Activated CD4-positive, alpha-beta memory T cell treated with anti-CD3 and anti-CD28 coated beads for 36 hours (primary cell): ENCODE measurements at places on chromosomes 1 and 21.

- DNase-seq, result no peak
These were observed 32.3 kb downstream of the CCDC185 start for GRCh38 chr1:223425550-223425949.

GRCh38 chr1:41432481-41433280 lies 51.8 kb downstream of the EDN2 start:
- peak; percentile 87 for DNase-seq

GRCh38 chr1:165169028-165169427 lies 187.5 kb downstream of the LMX1A start:
- DNase-seq, result no peak

DNA sequence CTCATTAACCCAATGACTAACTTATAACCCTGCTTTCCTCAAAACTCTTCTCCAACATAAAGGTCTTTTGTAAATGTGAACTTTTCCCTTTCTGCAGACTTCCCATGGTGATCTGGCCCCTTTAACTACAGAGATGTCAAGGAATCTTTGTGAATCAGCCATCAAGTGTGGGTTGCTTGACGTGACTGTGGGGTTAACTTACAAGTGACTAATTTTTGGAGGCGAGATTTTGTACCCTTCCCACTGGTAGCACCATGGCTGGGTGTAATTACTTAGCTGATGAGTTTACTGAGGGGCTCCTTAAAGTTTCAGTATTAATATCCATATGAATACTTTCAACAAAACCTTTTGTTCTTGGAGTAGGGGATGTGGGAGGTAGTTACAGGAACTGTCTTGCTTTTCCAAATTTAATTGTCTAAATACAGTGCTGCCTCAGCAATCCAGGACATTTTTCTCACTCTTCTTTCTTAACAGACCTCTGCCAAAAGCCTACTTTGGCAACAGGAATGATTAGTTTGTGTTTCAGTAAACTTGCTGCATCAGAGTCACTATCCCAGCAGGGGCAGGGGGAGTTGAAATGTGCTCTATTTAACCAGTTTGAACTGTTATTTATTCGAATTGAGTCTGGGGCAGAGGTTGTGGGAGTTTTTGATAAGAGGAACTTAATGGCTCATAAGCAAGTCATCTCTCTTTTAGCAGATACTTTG lies 217.3 kb upstream of the FGGY start:
- DNase-seq, result no peak

DNA sequence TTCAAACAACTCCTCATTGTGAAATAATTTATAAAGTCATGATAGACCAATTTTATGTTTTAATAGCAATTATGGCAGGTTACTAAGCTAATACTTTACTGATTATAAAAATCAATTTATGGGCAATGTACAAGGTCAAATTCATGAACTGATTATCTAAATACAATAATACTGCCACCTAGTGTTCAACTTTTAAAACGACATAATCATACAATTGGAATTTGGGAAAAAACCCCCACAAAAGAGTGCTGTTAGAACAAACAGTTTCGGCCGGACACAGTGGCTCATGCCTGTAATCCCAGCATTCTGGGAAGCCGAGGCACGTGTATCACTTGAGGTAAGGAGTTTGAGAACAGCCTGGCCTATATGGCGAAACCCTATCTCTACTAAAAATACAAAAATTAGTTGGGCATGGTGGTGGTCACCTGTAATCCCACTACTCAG lies 14.0 kb downstream of the GTF2B start:
- no peak for DNase-seq

DNA sequence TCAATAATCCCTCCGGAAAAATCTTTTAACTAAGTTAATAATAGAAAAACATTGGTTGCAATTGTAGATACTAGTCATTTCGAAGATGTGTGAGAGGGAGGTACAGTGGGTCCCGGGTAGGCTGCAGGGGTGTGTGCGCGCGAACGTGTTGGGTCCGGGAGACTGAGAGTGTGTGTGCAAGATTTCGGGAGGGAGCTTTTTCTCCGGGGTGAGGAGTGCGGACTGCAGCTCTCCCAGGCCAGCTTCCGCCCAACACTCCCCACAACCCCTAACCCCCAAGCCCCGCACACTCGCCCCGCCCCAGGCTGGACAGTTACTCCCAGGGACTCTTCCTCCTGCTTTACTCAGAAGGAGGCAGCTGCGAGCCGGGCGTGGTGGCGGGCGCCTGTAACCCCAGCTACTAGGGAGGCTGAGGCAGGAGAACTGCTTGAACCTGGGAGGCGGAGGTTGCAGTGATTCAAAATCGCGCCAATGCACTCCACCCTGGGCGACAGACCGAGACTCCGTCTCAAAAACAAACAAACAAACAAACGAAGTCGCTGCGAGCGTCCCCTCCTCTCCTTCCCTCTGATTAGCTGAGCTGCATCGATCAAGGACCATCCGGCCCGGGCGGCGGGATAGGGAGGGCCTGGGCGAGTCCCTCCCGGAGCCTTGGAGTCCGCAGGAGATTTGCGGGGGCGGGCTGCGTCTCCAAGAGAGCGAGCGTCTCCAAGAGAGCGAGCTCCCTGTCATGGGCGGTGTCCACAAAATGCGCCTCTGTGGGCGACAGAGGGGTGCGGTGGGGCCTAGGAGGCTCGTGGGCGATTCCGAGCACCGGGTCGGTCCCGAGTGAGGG lies 28.3 kb upstream of the PPM1J start:
- DNase-seq, result no peak

DNA sequence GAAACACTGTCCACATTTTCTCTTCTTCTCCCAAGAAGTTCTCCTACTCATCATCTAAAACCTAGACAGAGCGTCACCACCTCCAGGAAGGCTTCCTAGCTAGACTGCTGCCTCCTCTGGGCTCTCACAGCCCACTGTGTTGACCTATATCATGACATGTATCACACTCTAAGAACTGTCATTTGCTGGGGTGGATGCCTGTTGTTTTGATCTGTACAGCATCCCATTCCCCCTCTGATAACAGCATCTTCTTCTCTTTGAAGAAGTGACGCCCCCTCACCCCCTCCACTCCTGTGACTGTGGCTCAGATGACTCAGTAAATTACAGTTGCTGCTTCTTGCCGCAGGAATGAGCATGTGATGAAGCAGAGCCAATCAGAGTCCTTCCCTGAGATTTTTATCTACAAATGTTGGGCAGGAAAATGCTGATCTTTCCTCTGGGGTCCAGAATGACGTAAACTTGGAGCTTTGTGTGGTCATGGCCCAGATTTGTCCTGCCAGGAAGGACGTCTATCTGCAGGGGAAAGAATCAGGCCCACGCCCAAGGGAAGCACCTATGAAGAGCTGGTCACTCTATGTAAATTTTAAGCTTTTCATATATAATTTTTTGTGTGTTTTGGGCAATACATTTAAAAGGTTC lies 28.0 kb upstream of the FOXO6 start:
- peak; percentile 49 for DNase-seq

- no peak for DNase-seq
These were observed 19.0 kb upstream of the CASQ1 start for GRCh38 chr1:160171354-160171753.

GRCh38 chr1:153475282-153475681 lies 14.8 kb upstream of the S100A7 start:
- DNase-seq, result no peak

- DNase-seq, result no peak
These were observed 67.2 kb downstream of the ATP5PO start for GRCh38 chr21:33848249-33848953.

GRCh38 chr1:200627575-200628222 lies 7.1 kb upstream of the KIF14 start:
- no peak for DNase-seq

DNA sequence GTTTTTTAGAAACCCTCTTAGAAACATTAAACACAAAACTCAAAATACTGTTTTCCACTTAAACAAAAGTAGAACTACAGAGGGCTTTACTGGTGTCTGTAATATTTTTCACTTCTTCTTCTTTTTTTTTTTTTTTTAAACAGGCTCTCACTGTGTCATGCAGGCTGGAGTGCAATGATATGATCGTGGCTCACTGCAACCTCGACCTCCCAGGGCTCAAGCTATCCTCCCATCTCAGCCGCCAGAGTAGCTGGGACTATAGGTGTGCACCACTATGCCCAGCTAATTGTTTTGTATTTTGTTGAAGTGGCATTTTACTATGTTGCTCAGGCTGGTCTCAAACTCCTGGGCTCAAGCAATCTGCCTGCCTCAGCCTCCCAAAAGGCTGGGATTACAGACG lies 194.8 kb downstream of the DAB1 start:
- DNase-seq, result no peak

- no peak for DNase-seq
These were observed 35.9 kb upstream of the CTTNBP2NL start for GRCh38 chr1:112359961-112360767.

GRCh38 chr1:240230816-240231215 lies 139.1 kb downstream of the FMN2 start:
- no peak for DNase-seq

- DNase-seq, result no peak
These were observed 3.4 kb upstream of the PCSK9 start for GRCh38 chr1:55035904-55036303.

DNA sequence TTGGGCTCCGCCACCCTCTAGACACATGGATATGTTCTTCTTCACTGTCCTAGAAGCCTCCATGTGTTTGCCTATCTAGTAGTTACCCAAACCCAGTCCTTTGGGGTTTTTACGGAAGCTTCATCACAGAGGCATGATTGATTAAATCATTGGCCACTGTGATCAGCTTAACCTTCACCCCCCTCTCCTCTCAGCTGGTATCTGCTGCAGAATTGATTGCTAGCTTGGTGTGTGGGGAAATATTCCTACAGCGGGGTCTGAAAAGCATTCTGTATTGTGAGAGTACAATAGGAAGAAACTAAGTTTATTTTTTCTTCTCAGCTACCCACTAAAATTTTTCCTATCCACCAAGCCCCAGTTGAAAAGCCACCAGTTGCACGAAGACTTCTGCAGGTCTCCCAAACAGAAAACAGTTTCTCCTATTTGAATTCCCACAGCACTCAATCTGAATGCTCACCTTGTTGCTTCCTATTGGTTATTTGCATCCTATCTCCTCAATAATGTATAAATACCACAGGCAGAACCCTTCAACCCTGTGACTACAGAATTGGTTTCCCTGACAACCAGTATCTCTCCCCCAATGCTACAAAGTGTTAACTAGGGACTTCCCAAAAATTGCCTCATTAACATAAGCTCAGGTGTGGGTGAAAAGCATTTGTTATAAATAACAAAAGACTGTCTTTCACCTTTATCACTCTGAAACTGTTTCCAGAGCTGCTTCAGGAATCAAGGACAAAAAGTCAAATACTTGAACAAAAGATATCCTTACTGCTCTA lies 9.3 kb upstream of the VANGL1 start:
- DNase-seq, result no peak

DNA sequence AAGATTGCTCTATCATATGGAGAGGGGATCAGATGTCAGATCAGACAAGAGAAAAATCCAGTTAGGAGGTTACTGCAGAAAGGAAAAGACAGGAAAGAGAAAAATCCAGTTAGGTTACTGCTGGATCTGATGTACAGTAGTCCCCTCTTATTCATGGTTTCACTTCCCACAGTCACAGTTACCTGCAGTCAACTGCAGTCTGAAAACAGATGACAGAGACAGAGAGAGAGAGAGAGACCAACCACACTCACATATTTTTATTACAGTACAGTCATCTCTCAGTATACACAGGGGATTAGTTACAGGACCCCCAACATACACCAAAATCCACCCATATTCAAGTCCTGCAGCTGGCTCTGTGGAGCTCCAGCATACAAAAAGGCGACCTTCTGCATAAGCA lies 29.3 kb downstream of the NUP133 start:
- no peak for DNase-seq

DNA sequence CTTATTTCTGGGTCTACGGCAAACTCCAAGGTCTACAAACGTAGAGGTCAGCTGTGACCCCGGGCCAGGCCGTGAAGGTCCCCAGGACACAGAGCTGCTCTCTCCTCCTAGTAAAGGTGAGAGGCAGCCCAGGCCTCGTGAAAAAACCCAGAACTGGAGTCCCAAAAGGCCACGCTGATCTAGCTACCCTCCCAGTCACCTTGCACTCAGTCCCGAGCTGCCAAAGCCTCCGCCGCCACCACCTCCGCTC lies 125 bp downstream of the ATP5PF start:
- no peak for DNase-seq

- no peak for DNase-seq
These were observed 1.6 kb downstream of the UROD start for GRCh38 chr1:45013551-45014209.

- no peak for DNase-seq
These were observed 156.0 kb downstream of the NFIA start for GRCh38 chr1:61238359-61238665.

GRCh38 chr1:111182052-111182451 lies 18.4 kb downstream of the DENND2D start:
- DNase-seq, result no peak

- no peak for DNase-seq
These were observed 47.1 kb upstream of the PLA2G2C start for GRCh38 chr1:20233394-20233793.

- DNase-seq, result no peak
These were observed 398.3 kb upstream of the POU3F1 start for GRCh38 chr1:38444770-38445442.

DNA sequence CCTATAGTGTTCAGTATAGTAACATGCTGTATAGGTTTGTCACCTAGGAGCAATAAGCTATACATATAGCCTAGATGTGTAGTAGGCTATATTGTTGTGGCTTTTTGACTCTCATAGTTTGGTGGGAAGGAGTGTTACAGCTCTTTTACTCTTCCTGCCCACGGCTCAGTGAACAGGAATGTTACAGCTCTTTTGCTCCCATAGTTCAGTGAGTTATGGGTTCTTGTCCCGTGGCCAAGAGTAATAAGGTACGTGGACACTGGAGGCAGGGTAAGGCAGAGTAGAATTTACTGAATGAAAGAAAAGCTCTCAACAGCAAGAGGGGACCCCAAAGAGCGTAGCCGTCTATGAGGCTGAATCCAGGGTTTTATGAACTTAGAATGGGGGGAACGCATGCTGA lies 734.3 kb downstream of the ADGRL2 start:
- no peak for DNase-seq

GRCh38 chr1:208058756-208059155 lies 147.8 kb upstream of the CD34 start:
- DNase-seq, result no peak

- no peak for DNase-seq
These were observed 102.5 kb upstream of the LYPLAL1 start for GRCh38 chr1:219071209-219071608.

DNA sequence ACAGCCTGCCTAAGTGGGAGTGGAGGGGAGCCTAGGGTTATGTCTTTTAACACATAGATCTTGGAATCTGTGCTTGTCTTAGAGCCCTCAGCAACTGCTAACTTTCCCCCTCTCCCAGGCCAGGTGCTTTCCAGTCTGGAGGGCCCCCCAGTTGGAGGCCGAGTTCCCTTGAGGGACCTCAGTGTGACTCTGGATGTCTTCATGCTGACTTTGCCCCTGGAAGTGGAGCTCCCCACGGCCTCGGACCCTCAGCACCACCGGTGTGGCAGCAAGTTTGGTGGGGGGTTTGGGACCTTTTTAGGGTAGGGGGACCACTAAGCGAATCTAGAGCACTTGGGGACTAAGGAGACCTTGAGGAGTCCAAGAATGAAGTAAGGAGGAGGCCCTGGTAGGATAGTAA lies 22.9 kb downstream of the HYI start:
- DNase-seq, result no peak

- DNase-seq, result no peak
These were observed 38.8 kb upstream of the OR2B11 start for GRCh38 chr1:247496581-247497285.
